ENCODE measurements at places on chromosomes 12 and 14.
A peak's percentile ranks its signal among the peaks of the same experiment; 100 is the strongest.

DNA sequence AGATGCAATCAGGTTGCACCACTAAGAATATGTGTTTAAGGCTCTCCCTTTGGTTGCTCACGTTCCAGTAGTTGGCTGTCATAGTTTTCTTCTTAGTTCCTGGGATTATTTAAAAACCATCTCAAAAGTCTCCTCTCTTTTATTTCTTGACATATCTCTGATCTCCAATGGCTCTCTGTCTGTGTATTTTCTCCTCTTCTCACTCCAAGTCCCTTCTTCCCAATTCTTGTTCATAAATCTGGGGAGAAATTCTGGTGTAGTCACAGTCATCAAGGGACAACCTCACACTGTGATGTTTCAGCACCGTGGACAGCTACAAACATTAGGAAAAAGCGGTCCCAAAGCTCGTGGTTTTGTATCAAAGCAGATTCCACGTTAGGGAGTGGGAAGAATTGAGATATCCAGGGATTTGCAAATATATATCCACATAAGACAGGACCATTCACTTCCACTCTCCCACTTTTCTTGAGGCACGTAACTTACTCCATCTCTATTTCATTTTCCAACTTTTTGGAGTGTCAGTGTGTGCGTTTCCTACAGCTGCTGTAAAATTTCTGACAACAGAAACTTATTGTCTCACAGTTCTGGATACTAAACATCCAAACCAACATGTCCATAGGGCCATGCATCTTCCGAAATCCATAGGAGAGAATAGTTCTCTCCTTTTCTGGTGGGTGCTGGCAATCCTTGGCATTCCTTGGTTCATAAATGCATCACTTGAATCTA lies 80.6 kb upstream of the TMEM233 start:
- DNase-seq = no peak

- no peak for DNase-seq
Measured at GRCh38 chr14:94691660-94692034, 78.3 kb downstream of the GSC start.

GRCh38 chr14:69323266-69323998 lies 63.5 kb downstream of the GALNT16 start:
- DNase-seq = no peak

- no peak for DNase-seq
Measured at GRCh38 chr14:59483363-59483762, 845 bp downstream of the L3HYPDH start.

DNA sequence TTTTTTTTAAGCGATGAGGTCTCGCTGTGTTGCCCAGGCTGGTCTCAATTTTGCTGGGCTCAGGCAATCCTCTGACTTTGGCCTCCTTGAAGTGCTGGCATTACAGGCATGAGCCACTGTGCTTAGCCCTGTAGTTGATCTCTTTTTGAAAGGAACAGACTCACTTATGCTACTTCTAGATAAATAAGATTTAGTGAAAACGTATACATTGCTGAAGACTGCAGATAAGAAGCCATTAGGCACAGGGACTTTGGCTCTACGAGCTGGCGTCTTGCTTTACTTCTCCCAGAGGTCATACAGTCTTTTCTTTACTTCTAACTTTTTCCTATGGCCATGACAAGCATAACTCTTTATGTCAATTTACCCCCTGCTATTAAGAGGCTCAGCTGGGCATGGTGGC lies 9.4 kb downstream of the PTGR2 start:
- no peak for DNase-seq

DNA sequence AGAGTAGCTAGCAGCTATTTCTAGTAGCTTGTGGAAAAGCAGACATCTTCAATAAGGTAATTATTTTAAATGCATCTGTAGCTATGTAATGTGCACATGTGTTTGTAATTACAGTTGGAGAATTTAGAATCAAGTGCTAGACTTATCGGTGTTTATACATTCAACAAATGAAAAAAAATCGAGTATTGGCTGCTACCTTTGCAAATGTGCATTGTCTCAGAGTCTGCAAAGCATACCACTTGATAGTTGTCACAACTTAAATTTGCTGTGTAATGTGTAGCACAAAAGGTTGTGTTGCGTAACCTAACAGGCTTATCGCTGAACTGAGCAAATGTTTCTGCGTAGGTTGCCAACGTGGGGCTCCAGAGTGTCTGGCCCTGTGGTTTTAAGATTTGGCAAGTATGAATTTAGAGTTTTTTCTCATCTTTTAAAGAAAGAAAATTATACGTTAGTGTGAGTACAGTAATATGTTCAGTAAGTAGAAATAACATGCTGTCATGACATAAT lies 44.3 kb downstream of the TMTC2 start:
- DNase-seq = no peak

GRCh38 chr14:58637040-58637390 lies 747 bp upstream of the DACT1 start:
- no peak for DNase-seq

DNA sequence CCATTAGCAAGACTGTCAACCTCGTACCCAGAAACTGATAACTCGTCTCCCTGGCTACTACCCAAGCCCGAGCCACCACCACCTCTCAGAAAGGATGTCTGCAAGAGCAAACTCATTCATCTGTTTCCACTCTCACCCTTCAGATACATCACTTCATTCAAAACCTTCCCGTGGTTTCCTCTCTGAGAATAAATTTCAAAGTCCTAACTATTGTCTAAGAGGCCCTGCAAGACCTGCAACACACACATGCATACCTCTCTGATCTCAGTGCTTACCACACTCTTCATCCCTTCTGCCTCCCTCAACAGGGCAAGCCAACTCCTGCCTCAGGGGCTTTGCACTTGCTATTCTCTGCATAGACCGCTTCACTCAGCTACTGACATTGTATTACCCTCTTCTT lies 40.6 kb downstream of the PPP1R13B start:
- DNase-seq = no peak

- no peak for DNase-seq
Measured at GRCh38 chr14:101473795-101474562, 87.3 kb upstream of the DIO3 start.

- no peak for DNase-seq
Measured at GRCh38 chr14:89409961-89410360, 7.1 kb downstream of the FOXN3 start.

DNA sequence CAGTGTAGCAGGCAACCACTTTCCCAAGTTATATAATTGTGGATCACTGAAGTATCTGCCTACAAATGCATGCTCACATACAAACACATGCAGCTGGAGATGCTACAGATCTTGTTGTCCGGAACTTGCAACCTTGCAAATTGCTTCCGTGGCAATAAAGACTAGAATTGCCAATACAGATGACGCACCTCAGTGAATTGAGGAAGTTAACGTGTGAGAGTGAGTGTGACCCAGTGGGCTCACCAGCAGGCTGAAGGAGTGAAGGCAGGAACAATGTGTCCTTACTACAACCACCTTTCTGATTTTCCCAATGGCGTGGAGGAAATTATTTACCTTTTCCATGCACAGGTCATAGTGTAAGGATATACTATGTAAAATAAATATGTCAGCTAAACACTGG lies 89.4 kb upstream of the GRIP1 start:
- DNase-seq = no peak

DNA sequence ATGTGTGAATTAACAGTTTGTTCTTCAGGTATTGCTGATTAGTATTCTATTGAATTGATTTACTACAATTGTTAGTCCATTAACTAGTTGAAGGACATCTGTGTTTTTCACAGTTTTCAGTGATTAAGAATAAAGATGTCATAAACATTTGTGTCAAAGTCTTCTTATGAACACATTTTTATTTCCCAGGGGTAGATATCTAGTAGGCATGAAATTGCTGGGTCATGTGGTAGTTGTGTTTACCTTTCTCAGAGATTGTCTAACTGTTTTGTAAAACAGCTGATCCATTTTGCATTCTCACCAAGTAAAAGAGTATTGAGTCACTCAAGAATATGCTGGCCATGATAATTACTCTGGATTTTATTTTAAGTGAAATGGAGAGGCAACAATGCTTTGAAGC lies 1145.3 kb downstream of the FSCB start:
- no peak for DNase-seq

GRCh38 chr12:105212438-105212837 lies 23.5 kb downstream of the APPL2 start:
- DNase-seq = no peak

DNA sequence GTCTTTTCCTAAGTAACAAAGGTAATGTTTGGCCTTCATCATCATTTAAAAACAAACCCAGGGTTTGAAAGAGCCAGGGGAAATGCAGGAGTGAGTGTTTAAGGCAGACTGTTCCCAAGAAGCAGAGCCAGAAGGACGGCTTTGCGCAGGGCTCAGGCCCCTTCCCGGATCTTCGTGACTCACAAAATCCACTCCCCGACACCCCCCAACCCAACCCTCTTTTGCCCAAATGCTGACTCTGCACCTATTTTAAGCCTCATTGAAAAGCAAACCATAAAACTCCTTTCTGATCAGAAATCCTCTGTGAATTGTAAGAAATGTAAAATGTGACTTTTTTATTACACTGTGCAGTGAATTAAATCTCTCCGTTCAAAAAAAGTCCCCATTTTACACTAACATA lies 67.5 kb downstream of the SETD3 start:
- no peak for DNase-seq

GRCh38 chr12:59737725-59738463 lies 142.1 kb downstream of the SLC16A7 start:
- DNase-seq = no peak

DNA sequence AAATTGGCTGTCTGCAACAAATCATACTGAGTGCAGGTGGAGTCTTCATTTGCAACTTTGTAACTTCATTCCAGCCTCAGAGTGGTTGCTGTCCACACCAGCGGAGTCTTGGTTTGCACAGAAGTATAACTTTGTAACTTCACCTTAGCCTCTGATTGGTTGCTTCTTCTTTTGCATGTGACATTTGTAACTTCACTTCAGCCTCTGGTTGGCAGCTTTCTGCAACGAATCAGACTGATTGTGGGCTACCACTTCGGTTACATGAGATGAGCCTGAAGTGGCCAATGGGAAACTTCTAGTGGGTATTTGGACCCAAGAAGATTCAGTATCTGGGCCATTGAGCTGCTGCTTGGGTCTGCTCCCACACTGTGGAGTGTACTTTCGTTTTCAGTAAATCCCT lies 17.8 kb downstream of the RASSF8 start:
- no peak for DNase-seq

DNA sequence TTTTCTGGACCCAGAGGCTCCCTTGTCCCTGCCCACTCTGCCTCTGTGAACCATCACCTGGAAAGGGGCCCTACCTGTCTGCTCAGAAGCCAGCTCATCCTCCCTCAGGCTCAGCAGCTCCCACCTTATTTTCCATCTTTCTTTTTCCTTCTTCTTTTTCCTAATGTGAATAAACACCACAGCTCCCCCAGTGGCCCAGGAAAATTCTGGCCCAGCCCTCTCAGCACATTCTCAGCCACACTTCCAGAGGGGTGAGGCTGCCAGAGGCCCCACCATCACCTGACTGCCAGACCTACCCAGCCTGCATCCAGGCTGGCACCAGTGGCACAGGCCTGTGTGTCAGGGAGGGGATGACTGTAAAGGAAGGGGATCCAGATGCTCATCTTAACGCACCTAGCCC lies 23.0 kb downstream of the ZFHX2 start:
- no peak for DNase-seq

- DNase-seq = peak; percentile 32
Measured at GRCh38 chr14:89430391-89431236, 13.6 kb upstream of the FOXN3 start.

GRCh38 chr12:109835827-109836226 lies 2.6 kb upstream of the TRPV4 start:
- no peak for DNase-seq

GRCh38 chr14:45373877-45374276 lies 120.9 kb upstream of the MIS18BP1 start:
- no peak for DNase-seq

DNA sequence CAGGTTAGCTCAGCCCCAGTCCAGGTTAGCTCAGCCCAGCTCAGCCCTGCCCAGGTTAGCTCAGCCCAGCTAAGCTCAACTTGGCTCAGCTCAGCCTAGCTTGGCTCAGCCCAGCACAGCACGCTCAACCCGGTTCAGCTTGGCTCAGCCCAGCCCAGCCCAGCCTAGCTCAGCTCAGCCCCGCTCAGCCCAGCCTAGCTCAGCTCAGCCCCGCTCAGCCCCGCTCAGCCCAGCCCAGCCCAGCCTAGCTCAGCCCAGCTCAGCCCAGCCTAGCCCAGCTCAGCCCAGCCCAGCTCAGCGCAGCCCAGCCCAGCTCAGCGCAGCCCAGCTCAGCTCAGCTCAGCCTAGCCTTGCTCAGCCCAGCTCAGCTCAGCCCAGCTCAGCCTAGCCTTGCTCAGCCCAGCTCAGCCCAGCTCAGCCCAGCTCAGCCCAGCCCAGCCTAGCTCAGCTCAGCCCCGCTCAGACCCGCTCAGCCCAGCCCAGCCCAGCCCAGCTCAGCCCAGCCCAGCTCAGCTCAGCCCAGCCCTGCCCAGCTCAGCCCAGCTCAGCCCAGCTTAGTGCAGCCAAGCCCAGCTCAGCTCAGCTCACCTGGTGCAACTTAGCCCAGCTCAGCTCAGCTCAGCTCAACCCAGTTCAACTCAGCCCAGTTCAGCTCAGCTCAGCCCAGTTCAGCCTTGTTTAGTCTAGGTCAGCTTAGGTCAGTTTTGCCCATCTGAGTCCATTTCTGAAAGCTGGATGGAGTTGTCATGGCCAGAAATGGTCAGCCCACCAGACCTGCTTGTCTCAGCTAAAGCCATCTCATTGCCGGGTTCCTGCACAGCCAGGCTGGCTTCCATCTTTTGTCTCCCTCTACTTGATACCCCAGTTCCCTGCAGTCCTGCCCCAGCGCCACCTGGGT lies 333.6 kb downstream of the TMEM121 start:
- DNase-seq = peak; percentile 16

DNA sequence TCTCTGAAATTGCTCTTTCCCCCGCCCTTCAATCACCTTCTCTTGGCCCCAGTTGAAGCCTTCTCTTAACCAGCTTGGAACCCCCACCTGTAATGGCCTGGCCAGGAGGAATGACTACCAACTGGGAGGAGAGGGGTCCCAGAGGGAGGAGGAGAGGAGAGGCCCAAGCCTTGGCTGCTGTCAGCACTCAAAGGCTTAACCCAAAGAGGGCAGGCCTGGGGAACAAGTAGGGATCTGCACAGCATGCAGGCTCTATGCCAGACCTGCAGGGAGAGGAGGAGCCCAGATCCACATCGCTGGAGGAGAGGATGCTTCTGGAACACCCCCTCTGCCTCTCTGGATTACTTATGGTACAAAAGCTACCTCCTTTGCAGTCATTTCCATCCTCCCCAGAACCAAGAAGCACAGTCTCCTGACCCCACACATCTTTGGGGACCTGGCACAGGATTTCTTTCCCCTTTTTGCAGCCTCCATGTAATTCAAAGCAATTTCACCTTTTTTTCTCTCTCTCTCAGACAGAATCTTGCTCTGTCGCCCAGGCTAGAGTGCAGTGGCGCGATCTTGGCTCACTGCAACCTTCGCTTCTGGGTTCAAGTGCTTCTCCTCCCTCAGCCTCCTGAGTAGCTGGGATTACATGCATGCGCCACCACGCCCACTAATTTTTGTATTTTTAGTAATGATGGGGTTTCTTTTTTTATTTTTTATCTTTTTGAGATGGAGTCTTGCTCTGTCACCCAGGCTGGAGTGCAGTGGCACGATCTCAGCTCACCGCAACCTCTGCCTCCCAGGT lies 6.2 kb downstream of the RARG start:
- no peak for DNase-seq

DNA sequence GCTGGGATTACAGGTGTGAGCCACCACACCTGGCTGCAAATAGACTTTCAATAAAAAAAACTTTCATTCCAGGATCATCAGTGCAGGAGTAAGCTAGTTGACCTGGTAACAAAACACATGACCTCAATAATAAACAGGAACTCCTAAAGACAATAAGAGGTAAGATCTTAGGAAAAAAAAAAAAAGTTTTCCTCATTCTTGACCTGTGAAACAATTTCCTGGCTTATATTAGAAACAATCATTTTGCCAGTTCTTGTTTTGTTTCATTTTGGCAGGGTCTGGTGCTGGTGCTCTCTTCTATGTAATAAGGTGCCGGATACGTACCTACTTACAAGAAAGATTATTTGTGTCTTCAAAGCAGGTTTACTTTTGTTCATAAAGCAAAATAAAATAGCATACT lies 90.6 kb upstream of the AMN1 start:
- DNase-seq = no peak

Data from stimulated activated naive CD4-positive, alpha-beta T cell treated with Interleukin-2 at 50 U/mL for 16 hours (primary cell).